ENCODE measurements at places on chromosomes 5 and 9.

DNA sequence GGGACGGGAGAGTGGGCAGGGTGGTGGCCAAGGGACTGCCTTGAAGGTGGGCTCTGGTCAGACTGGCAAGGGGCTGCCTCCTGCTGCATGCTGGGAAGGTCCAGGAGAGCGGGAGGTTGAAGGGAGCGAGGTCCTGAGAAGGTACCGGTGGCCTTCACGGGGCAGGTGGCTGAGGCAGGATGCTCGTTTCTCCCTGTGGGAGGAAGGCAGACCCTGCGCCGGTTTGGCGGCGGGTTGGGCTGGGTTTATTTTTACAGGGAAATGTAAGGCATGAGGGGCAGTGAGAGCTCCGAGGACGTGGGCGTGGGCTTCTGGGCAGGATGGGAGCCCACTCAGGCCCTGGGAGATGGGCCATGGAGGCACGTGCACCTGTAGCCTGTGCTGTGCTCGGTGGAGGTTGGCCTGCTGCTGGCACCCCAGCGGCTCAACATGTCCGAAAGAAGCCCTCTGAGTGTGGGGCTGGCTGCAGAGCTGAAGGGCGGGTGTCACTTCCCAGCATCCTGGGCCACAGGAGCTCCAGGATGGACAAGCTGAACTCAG lies 27.3 kb downstream of the IER5L start:
- DNase-seq: no peak

DNA sequence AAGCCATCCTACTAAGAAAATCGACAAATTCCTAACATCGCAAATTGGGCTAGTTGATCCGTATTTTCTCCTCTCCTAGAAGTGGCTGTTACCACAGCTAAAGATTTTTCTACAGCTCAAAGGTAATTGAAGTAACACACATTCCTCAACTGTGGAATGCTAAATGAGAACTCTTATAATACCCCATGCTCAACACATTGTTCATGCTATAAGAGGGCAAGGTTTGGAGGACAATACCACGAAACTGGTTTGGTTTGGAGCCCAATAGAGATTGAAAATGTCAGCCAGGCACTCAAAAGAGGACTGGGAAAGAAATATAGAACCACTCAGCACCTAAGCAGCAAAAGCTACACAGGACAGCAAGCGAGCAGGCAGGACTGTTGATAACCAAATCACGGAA lies 10.1 kb downstream of the TXN start:
- DNase-seq: no peak

DNA sequence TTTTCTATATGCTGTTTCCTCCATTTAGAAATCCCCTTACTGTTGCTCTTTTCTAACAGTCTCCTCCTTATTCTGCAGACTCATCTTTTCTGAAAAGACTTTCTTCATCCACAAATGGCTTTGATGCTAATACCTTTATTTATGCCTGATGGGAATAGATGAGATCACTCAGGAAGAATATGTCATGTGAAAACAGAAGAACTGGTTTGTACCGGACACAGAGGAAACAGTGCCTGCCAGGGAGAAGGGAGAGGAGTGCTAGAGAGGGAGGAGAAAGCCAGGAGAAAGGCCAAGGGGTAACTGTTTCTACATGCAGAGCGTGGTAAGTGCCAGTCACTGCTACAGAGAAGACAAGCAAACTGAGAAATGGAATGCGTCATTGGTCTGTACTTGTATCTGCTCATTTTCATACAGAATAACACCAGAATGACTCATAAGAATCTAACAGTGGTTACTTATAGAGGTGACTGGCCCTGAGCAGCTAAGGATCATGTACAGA lies 45.9 kb upstream of the PJA2 start:
- no peak for DNase-seq

DNA sequence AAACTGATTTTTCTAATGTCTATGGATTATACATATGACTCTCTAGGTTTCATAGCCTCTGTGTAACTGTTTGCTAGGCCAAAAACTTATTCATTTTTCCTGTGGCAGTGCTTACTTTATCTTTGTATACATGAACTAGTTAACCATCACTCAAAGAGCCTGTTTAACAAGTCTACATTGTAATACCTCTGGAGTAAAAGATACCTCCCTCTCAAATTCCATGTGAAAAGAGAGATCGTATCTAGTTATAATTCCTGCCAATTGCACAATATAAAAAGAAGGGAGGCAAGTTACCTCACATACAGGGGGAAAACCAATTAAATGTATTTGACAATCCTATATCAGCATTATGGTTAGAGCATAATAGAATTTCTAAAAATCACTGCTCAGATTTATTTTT lies 271.9 kb upstream of the ST8SIA4 start:
- no peak for DNase-seq

DNA sequence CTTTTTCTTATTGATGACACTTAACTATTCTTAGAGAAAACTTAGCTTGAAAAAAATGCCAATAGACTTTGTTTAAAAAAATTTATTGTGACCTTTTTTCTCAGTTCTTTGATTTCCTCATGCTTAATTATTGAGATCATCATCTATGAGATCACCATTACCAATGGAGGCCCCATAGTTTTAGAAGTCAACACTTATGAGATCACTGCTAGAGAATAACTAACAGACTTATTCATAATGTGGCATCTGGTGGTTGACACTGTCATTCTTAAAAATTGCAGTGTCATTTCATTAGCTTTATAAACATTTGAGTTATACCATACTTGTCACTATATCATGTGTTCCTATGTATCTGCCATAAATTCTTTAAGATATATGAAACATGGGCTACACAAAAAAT lies 14.9 kb upstream of the FEM1C start:
- DNase-seq: no peak
